ENCODE measurements at places on chromosomes 7 and 10.

DNA sequence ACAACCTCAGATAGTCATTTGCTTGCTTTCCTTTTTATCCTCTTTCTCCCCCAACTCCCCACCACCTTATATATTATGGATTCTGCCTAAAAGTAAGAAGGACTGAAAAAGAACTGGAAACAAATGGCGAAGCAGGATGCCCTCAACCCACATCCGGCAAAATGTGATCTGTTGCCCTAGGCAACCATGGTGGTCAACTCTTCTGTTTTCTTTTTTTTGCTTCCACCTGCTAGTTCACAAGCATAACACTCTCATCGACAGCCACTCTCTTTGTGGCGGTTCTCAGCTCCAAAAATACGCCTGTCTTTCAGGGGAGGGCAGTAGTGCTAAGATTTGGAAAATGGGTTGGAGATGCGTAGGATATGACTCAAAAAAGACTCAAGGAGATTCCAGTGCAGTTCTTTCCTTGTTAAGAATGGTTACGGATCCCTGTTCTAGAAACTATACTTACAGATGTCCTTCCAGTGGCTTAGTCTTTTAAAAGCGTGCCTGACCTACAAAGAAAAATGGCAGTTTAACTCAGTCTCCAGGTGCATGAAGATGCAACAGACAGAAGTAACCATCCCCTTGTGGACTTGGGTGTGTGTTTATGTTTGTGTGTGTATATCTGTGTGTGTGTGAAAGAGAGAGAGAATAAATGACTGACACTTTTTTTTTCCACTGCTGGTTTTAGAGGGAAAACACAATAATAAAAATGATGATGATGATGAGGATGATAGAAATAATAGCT is 10.7 kb downstream of the APBB1IP start:
- H3K27me3 ChIP-seq, result no peaks in the 10 kb centered on the region
- no peaks in the 10 kb centered on the region for H3K4me1 ChIP-seq
- H3K27ac ChIP-seq, result no peak overlapping the region
- no peaks in the 10 kb centered on the region for H3K36me3 ChIP-seq

- peak overlapping the region; percentile 68 for H3K4me3 ChIP-seq
- no peak overlapping the region for H3K27ac ChIP-seq
- H3K27me3 ChIP-seq, result no peaks in the 10 kb centered on the region
- no peaks in the 10 kb centered on the region for H3K36me3 ChIP-seq
Observed at GRCh38 chr10:96511044-96511945, 2.4 kb downstream of the TLL2 start.

- H3K4me3 ChIP-seq, result no peak overlapping the region
- DNase-seq, result no peak
- H3K36me3 ChIP-seq, result no peaks in the 10 kb centered on the region
- no peak overlapping the region for H3K27ac ChIP-seq
Observed at GRCh38 chr7:153682628-153683027, 369.6 kb upstream of the DPP6 start.

DNA sequence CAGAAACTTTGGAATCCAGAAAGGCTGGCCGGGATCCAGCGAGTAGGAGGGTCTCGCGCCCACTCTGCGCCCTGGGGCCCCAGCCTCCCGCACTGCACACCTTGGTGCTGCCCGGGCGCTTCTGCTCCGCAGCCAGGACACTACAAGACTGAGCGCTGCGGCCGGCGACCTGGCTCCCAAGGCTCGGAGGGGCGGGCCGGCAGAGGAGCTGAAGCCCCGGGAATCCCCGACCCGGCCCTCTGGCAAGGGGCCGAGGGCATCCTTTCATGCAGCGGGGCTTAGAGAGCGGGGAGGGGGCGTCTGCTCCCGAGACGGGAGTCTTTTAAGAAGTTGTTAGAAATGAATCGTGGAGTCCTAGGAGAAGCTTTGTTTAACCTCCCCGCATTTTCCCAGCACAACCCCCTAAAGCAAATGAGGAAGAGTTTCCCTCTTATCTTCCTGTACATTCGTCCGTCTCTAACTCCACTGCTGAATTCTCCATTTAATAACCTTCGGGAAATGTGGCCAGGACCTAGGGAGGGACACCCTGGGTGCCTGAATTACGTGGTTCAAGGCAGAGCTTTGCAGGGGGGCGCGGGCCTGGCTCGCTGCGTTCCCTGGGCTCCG is 1.1 kb downstream of the VWC2 start:
- H3K27me3 ChIP-seq, result peaks cover 3% of the 10 kb centered on the region
- H3K27ac ChIP-seq, result peak overlapping the region; percentile 79
- DNase-seq, result no peak
- H3K36me3 ChIP-seq, result no peaks in the 10 kb centered on the region
- peak overlapping the region; percentile 70 for H3K4me3 ChIP-seq

- H3K4me1 ChIP-seq, result peaks cover 7% of the 10 kb centered on the region
- H3K27me3 ChIP-seq, result no peaks in the 10 kb centered on the region
- H3K4me3 ChIP-seq, result no peak overlapping the region
Observed at GRCh38 chr10:127875449-127875765, 17.3 kb downstream of the CLRN3 start.

DNA sequence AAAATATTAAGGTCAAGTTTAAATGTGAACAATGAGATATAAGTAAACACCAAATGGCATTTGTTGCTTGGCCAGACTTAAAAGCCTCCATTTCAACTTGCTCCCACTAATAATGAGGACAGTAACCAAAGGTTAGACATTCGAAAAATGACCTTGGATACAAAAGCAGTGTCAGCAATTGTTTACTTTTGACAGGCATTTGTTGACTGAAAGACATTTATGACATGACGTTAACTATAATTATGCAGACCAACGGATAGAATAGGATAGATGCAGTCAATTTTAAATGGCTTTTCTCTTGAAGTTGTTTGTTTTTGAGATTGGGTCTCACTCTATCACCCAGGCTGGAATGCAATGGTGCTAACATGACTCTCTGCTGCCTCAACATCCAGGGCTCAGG is 6.3 kb upstream of the WNT16 start:
- H3K27me3 ChIP-seq, result no peaks in the 10 kb centered on the region
- no peaks in the 10 kb centered on the region for H3K36me3 ChIP-seq
- H3K27ac ChIP-seq, result no peak overlapping the region
- DNase-seq, result no peak
- no peak overlapping the region for H3K4me3 ChIP-seq
- no peaks in the 10 kb centered on the region for H3K4me1 ChIP-seq

DNA sequence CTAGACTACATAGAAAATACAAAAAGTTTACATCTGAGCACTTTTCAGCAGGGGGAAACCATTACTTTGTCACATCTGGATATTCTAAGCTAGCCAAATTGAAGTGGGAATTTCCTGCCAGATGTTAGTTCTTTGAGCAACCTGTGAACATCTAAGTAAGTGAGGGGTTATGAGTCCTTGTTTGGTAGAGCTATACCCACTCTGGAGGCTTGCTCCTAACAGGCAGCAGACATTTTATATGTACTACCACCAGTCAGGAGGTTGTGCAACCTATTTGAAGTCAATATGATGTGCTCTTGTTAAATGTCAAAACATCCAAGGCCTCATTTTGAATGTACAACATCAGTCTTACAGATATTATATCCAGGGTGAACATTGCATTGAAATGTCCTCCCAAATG is 143.3 kb upstream of the KAT6B start:
- H3K4me1 ChIP-seq, result no peaks in the 10 kb centered on the region
- no peaks in the 10 kb centered on the region for H3K27me3 ChIP-seq
- no peaks in the 10 kb centered on the region for H3K36me3 ChIP-seq
- no peak for DNase-seq

GRCh38 chr10:117138838-117139580 is 939 bp upstream of the VAX1 start:
- no peak overlapping the region for H3K27ac ChIP-seq
- no peaks in the 10 kb centered on the region for H3K36me3 ChIP-seq
- H3K4me1 ChIP-seq, result peaks cover 9% of the 10 kb centered on the region
- no peak for DNase-seq

DNA sequence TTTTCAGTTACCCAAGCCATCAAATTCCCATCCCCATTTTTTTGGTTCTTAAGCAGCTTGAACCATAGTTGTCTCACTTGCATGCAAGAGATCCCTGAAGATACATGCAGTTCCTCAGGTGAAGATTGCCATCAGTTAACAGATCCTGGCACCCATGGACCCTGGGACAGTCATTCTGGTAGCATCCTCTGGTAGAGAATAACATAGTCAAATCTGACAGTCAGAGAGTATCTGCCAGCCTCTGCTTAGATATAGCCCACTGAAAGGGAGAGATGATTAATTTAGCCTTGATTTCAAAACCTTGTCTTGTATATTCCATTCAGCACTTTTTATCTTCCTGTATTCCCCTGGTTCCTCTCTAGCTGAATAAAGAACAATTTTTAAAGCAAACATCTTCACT is 280.4 kb downstream of the KCNMA1 start:
- no peaks in the 10 kb centered on the region for H3K27me3 ChIP-seq
- no peak overlapping the region for H3K27ac ChIP-seq
- H3K36me3 ChIP-seq, result no peaks in the 10 kb centered on the region
- no peak for DNase-seq
- no peaks in the 10 kb centered on the region for H3K4me1 ChIP-seq

DNA sequence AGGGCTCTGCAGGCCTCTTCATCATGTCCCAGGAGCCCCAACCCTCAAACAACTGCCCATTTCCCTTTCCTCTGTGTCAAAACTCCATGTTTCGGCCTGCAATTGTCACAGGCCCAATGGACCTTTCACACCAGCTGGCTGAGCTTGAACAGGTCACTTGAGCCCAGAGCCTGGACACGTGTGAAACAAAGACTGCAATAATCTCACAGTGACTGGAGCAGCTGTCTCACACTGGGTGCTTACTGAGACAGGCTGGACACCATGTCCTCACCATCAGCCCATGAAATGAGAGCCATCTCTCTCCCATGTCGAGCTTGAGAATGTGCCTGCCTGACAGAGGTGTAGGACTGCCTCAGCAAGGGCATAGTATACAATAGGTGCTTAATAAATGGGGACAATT is 19.5 kb upstream of the EIF5AL1 start:
- H3K4me3 ChIP-seq, result no peak overlapping the region
- no peaks in the 10 kb centered on the region for H3K36me3 ChIP-seq
- H3K4me1 ChIP-seq, result peaks cover 3% of the 10 kb centered on the region

DNA sequence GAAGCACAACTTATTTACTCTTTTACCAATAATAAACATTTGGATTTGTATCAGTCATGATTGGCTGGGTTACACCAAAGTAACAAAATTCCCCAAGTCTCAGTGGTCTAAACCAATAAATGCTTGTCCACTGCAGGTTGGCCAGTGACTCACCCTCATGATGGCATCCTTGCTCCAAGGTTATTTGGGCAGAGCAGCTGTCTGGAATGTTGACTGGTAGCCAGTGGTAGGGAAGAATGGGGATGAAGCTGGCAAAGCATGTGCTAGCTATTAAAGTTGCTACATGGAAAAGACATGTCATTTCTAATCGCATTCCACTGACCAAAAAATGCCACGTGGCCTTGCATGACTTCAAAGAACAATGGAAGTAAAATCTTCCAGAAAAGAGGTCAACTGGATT is 1168.7 kb upstream of the CELF2 start:
- H3K27me3 ChIP-seq, result no peaks in the 10 kb centered on the region
- H3K4me3 ChIP-seq, result no peak overlapping the region
- no peaks in the 10 kb centered on the region for H3K4me1 ChIP-seq
- no peak overlapping the region for H3K27ac ChIP-seq
- no peak for DNase-seq
- H3K36me3 ChIP-seq, result no peaks in the 10 kb centered on the region

DNA sequence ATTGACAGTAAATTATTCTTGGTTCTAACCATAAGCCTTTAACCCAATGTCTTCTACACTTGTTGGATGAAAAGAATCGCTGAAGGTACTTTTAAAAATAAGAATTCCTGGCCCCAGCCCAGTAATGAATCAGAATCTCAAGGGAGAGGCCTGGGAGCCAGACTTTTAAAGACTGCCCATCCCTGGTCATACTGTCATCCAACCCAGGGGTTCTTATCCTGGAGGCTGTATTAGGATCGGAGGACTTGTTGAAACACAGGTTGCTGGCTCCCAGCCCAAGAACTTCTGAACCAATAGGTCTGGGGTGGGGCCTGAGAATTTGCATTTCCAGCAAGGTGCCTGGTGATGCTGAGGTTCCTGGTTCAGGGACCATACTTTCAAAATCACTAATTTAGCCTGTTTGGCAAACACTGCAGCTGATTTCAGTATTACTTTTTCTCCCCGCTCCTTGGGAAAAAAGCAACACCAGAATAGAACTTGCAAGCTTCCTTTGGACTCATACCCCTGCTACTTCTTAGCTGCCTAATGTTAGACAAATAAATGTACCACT is 79.5 kb upstream of the FAM133B start:
- no peak for DNase-seq
- H3K36me3 ChIP-seq, result peaks cover 20% of the 10 kb centered on the region
- no peaks in the 10 kb centered on the region for H3K27me3 ChIP-seq

DNA sequence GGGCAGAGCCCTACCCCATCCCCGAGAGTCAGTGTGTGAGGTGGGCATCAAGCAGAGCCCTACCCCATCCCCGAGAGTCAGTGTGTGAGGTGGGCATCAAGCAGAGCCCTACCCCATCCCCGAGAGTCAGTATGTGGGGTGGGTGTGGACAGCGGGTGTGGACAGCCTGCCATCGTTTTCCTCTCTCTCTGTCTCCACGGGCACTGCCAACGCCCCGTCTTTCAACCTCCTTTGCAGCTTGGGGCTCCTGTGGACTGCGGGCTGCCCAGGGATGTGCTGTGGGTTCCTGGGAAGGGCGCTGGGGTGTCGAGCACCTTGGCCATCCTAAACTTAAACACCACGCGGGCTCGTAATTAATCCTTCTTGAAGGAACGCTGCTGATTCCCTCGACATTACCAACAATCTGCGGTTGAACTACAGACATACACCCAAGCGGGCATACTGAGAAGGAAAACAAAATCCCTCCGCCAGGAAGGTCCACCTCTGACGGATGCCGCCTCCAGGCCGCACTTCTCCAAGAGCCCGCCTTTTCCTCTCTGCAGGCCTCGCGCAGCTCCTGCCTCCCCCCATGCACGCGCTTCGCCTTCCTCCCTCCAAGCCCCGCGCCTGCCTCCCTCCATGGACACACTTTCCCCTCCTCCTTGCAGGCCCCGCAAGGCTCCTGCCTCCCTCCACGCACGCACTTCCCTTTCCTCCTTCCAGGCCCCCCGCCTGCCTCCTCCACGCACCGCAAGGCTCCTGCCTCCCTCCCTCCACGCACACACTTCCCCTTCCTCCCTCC is 65.1 kb downstream of the ADARB2 start:
- H3K4me3 ChIP-seq, result no peak overlapping the region
- peaks cover 3% of the 10 kb centered on the region for H3K27me3 ChIP-seq
- H3K36me3 ChIP-seq, result no peaks in the 10 kb centered on the region
- no peak overlapping the region for H3K27ac ChIP-seq

DNA sequence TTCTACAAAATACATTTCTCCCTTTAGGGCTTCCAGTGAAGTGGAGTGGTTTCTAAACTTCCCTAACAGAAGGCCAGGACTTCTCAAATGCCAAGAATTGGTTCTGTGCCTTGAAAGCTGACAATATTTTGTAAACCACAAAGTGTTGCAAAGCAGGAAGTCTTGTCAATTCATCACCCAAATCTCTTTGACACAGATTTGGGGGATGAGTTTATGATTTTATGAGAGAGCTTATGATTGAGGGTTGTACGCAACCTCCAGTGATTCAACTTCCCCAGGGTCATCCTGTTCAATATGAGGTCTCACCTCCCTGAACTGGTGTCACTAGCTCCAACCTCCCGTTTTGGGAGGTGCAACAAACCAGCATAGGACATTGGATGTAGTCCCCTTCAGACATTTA is 83.7 kb downstream of the PRLHR start:
- DNase-seq, result no peak
- no peak overlapping the region for H3K4me3 ChIP-seq
